Pulmonary artery endothelial cell (primary cell): ENCODE measurements at places on chromosomes 7 and 10. TPM values are rescaled to one million over a fixed set of nuclear protein-coding genes. Genes with fewer than 3 reads are reported as not detected.

TDRD1 gene
- not detected in 2 replicates for total RNA-seq

ADAM12 gene
- total RNA-seq = 0.13 and 0.21 TPM in 2 replicates

DGKI gene
- 0.33 and 0.53 TPM in 2 replicates for total RNA-seq

DNA sequence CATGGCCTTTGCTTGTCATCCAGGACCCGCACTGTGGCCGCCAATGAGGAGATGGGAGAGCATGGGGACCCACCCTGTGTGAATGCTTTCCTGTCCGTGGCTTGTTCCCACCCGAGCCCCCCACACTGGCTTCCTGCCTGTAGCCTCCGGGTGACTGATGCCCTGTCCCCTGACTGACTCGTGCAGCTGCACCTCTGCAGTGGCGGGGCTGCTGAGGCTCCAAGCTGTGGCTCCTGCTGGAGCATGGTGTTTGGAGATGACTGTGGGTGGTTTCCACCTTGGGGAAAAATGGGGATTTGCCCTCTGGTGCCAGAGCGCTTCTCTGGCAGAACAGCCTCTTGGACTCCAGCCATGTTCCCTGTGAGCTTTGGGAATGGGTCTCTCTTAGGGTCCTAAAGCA lies 2.1 kb downstream of the CAMK1D start:
- DNase-seq = no peak

DNA sequence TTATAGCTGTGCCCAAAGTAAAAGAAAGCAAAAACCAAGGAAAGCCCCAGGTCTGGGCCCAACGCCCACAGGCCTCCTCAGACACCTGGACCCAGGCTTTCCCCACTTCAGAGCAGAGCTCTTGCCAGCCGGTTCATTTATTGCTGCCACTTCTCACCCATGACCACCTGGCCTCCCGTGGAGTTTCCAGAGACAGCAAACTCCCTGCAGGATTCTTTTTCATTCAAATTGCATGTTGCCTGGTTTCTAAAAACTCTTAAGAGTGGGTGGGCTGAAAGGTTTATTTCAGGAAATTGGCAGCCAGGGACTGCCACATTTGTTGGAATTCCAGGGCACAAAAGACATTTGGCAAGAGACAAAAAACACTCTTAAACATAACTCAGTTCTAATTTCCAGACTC lies 4.7 kb downstream of the VOPP1 start:
- no peak for DNase-seq

GRCh38 chr7:73489976-73490375 lies 32.1 kb downstream of the BAZ1B start:
- no peak for DNase-seq
